ENCODE measurements at places on chromosomes 6 and 20.

- no peak for DNase-seq
Measured at GRCh38 chr6:38587766-38588362, 51.9 kb downstream of the BTBD9 start.

DNA sequence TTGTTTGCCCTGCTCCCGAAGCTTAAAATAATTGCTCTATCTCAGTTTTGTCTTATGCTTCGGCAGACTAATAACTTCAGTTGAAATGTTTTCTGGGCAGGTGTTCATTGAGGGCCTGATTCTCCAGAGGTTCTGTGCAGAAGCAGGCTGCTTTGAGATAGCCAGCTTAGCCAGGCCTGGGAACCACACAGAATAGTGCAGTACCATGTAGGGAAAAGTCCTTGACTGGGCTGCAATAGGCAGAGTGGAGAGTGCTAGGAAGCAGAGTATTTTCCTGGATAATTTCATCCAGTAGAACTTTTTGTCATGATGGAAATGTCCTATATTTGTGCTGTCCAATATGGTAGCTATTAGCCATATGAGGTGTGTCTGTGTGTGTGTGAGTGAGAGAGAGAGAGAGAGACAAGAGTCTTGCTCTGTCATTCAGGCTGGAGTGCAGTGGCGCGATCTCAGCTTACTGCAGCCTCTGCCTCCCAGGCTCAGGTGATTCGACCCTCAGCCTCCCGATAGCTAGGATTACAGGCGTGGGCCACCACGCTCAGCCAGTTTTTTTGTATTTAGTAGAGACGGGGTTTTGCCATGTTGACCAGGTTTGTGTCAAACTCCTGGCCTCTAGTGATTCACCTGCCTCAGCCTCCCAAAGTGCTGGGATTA, 15.9 kb downstream of the TOP1 start:
- DNase-seq, result no peak

DNA sequence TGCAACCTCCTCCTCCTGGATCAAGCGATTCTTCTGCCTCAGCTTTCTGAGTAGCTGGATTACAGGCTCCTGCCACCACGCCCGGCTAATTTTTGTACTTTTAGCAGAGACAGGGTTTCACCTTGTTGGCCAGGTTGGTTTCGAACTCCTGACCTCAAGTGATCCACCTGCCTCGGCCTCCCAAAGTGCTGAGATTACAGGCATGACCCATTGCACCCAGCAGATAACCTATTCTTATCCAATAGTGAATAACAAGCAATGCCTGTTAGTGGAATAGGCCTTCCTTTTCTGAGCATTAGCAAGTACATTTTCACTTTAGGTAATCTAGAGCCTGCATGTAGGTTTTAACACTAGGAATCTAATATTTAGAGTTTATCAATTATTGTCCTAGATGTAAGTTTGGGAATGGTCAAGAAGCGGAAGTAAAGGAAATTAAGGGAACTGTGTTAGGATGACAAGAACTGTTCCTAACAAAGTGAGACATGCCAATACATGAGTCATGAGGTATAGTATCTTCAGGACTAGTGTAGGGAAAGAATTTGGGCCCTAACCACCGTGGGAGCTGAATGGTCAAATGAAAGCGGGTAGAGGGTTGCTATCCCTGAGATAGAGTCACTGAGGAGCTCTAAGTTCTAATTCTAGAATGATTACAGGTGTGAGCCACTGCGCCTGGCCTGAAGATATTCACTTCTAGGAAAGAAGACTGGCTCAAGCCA, 15.0 kb downstream of the BLTP3A start:
- DNase-seq, result no peak

- no peak for DNase-seq
Measured at GRCh38 chr6:93059911-93060310, 359.4 kb downstream of the EPHA7 start.

DNA sequence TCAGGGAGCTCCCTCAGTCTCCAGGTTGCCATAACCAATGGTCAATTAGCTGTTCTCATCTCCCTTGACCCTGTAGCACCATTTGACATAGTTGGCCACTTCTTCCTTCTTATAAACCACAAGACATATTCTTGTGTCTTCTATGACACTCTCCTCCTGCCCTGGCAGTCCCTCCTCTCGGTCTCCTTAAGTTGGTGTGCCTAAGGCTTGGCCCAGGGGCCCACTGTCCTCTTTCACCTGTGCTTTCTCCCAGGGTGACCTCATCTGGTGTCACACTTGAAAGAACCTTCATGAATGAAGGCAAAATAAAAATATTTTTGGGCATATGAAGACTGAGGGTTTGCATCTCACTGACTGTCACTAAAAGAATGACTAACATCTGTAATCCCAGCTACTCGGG, 9.7 kb upstream of the ADGRF5 start:
- DNase-seq, result no peak

DNA sequence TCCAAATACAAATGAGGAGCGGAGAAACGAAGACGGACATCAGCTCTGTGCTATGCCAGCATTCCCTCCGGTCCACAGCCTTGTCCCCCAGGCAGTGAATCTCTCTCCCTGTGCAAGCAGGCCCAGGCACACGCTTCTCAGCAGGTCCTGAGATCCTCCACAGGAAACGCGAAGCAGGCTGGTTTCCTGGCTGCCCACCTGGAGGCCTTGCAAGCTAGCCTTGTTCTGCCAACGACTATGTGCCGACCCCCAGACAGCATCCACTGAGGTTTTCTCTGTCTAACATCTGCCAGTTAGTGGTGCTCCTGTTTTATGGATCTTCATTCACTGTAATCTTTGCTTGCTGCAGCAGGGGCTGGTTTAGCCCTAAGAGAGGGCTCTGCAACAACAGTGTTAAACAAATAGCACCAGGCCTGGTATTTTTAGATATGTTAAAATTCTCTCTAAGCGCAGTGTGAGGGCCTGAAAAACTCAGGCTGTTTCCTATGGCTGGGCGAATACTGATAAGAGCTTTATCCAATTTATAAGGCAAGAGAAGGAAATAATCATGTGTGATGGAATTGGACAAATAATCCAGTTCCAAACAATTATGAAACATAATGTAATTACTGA, 386.0 kb upstream of the ARID1B start:
- no peak for DNase-seq

- DNase-seq, result no peak
Measured at GRCh38 chr6:56073315-56073714, 174.1 kb downstream of the COL21A1 start.

GRCh38 chr6:123805921-123806320, 2.3 kb downstream of the NKAIN2 start:
- no peak for DNase-seq
